KG1 (cell line): ENCODE measurements at places on chromosomes 16 and 17.

DNA sequence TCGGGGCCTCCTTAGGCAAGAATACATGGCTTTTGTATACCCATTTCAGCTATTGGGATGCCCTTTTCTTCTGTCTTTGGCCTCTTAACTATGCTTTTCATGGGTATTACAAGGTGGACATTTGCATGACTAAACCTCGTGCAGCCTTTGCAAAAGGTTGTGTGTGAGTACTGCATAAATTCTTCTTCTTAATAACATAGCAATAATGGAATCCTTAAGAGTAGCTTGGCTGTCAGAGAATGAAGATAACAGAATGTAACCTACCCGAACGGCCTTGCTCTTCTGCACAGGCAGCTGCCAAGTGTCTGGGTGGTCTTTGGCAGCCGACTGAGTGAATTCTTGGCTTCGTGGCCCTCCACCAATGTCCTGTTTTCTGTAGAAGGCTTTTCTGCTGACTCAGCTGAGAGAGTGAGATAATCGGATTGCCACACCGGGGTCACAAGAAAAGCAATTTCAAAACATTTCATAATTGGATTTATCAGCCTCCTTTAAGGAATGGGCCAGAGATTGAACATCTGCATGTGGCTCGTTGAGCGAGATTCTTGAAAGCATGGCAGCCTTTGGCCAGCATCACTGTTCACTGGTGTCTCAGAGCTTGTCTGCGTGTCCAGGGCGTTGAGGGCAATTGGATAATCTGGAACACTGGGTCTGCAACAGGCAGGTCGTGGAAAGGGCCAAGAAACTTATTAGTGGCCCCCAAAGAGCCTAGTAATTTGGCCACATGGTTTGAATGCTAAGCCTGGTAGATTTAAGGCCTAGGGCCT is 13.4 kb downstream of the IRF8 start:
- no peak for DNase-seq

DNA sequence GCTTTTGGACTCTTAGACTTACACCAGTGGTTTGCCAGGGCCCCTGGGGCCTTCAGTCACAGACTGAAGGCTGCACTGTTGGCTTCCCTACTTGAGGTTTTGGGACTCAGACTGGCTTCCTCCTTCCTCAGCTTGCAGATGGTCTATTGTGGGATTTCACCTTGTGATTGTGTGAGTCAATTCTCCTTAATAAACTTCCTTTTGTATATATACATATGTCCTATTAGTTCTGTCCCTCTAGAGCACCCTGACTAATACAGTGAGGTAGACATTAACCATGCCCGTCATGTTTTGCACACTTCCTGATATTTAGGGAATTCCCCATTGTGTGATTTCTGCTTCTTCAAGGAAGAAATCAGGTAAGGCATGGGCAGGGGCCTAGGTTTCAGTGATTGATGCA is 147.8 kb upstream of the CA10 start:
- DNase-seq, result no peak

GRCh38 chr17:2363851-2364762 is 26.8 kb downstream of the SGSM2 start:
- DNase-seq, result no peak

DNA sequence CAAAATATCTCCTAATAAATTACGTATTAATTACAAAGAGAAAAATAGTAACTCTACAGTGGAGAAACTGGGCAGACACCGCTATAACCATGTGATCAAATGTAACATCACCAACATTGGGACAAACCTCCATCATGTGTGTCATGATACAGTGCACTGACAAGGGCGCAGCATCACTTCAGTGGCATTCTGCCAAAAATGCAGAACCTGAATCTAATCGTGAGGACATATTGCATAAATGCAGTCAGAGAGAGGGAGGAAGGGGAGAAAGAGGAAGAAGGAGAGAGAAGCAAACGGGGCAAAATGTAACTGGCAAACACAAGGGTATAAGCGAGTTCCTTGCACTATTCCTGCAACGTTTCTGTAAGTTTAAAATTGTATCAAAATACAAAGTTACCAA is 74.2 kb upstream of the MARCHF10 start:
- no peak for DNase-seq

DNA sequence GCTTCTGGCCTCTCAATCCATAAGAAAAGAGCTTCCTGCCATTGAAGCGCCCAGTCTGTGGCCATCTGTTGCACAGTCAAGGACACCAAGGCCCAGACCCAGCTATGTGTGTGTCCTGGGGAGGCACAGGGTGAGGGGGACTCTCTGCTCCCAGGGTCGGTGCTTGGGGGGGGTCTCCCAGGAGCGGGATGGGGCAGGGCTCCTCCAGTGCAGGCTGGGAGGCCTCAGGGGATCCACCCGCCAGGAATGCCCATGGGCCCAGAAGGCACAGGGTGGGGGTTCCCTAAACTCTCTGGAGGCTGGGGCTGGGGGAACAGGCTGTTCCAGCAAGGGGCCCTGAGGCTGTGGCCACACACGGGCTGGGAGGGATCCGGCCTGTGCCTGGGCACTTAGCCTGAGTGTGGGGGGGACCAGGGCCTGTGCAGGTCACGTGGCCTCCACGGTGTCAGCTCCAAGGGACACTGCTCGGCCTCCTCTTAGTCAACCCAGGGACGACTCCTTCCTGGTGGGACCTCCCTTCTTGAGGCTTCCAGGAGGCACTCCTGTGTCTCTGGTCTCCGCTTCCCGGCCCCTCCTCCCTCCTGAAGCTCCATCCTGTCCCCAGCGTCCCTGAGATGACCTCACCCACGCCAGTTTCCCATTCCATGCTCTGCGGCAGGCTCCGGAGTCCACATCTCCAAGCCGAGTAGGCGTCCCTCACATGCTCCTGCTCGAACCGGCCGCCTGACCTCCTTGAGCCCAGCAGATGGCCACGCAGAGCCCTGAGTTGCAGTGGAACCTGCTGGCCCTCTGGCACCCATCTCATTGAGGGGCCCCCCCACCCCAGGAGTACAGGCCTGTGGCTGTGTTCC is 23.1 kb upstream of the BAHCC1 start:
- no peak for DNase-seq

DNA sequence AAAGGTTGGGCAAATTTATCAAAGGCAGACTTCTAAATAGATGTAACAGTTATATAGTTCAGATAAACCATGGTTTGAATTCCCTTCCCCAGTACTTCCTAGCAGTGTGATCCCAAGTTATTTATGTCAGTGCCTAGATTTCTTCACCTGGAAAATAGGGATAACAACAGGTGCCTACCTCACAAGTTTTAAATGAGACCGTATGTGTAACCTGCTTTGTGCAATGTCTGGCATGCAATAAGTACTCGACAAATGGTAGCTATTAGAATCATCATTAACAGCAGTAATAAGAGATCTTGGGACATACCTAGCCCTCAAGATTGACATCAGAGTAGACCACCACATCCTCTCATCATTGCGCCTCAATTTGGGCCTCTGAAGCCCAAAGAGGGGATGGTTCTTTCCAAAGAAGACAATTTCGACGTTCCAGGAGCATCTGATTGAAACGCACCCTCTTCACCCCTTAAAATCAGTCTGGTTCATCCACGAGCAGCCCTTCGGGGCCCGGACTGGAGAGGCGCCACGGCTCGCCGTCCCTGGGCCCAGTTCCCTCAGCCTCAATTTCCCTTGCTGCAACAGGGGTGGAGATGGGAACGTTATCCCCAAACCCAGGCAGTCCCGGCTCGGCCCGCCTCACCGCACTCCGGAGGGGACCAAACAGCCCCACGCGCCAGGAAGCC is 541 bp downstream of the ACACA start:
- peak; percentile 49 for DNase-seq

DNA sequence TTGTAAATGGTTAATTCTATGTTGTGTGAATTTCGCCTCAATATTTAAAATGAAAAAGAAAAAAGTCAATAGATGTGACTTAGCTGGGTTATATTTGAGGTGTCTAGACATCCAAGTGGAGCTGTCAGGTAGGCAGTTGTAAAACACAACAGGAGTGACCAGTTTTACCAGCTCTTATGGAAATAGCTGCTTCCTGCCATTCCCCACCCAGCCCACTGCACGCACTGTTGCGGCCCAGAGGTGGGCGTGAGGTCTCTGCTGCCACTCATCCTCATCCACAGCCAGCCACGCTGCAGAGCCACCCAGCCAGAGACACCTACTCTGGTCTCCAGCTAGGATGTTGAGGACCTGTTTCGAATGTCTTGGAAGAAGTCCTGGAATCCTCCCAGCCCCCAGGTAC is 3.4 kb upstream of the CARD14 start:
- DNase-seq, result no peak

- DNase-seq, result peak; percentile 41
Observed at GRCh38 chr16:546909-547770, 13.1 kb upstream of the PRR35 start.

GRCh38 chr17:74644419-74644818 is 20.9 kb upstream of the CD300E start:
- no peak for DNase-seq

DNA sequence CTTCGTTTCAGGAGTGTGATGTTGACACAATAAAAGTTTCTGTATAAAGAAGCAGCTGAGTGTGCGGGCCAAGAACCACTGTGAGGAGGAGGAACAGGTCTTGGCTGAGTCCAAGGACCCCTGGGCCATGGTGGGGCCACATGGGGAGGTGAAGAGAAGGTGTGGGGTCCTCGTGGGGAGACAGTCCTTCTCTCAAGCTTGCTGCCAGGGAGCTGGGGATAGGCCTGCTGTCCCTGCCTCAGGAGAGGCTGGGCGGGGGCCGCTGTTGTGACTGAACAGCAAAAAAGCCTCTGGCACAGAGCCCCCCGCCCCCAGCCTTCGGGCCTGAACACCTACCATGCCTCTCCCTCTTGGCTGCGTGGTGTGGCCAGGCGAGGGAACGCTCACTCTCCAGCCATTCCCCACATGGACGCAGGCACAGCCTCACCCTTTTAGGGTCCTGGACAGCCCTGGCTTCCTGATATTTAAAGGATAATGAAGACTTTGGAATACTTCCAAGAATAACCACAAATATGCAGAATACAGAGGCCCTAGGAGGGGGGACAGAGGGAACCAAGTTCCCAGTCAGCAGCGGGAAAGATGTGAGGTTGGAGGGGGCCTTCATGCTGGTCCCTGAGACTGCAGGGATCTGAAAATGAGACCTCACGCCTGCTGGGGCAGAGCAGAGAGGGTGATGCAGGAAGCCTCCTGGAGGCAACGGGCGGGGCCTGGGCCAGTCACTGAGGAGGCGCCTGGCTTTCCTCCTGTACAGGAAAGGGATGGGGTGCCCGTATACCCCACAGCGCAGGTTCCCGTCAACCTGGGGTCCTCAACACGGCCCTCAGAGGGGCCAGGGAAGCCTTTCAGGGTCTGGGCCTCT is 100.0 kb upstream of the CREBBP start:
- no peak for DNase-seq

DNA sequence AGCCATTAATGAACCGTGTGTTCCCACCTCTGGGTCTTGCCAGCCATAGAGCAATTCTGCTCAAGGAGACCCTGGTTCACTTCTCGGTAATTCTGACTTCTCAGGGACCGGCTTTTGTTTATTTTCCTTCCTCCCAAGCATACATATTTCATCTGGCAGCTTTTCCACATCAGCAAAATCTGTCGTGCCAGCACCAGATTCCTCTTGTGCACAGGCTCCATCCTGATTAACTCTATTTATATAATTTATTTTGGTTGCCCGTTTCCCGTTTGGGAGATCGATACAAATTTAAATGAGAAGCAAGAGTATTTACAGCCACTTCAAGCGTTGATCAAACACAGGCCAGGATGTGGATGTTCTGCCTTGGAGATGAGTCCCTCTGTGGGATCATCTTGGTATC is 161.9 kb upstream of the XYLT1 start:
- no peak for DNase-seq

DNA sequence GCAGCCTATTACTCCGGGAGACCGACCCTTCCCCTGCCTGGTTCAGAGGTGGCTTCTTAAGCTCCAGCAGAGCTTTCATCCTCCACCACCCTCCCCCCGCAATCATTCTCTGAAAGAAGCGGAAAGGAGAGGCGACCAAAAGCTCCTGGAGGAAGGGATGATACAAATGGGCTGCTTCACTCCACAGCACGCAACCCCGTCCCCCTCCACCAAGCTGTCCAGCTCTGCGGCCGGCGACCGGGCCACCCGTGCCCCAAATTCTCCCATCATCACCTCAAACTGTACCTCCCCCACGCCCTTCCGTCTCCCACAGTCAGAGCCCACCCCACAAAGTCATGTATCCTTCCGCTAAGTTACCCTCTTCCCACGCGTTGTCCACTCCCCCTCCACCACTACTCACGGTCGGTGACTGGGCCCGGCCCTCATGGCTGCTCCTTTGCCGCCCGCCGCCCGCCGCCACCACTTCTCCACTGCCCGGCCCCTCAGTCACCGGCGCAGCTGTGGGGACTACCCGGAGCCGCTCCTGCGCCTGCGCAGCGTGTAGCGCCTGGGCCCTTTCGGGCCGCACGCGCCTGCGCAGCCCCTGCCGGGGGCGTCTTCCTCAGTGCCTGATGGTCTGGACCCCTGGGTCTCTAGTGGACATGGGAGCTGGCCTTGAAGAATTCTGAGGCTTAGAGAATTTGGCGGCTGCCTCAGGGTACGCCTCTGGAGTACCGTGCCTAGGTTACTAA is at the start of gene FAM222B:
Gene FAM222B, minus strand, starts transcription at position 509 of the 731 bp plus-strand sequence. CDS start 76,123 bp downstream, outside the sequence.
- peak; percentile 57 for DNase-seq

DNA sequence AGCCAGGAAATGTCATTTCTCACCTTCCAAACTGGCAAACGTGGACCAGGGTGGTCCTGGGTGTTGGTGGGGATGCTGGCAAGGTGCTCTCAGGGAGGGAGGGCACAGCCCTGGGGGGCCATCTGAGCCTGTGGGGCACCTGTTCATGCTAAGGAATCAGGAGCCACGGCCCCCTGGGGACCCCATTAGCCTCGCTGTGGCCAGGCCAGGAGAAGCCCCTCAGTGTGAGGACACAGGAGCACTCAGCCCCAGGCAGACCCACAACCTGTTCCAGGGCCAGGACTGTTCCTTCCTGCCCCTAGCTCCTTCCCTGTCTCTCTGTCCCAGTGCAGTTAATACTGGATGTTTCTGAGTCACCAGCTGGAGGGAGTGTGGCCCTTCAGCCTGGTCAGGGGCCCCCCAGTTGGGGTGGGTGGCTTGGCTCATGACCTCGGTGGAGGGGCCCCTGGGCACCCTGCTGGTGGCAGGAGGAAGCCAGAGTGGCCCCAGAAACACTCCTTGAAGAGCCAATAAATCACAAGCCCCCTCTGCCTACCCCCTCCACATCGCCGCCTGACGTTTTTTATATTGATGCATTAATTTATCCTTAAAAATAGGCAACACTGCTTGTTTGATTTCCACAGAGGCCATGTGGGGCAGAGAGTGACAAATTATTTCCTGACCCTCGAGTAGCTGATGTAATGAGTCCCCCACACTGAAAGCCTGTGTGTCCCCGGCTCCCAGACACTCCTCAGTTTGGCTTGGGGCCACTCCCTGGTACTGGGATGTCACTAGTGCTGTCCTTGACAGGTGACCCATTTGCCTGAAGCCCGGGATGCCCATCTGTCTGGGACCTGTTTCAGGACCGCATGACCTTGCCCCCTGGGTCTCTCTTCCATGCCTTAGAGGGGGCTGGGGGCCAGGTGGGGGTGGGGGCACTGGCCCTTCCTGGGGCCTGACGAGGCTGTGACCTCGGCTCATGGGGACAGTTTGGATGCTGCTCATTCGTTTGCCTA is 22.3 kb downstream of the ACTG1 start:
- DNase-seq, result no peak
